ENCODE measurements at places on chromosomes 12 and 14.
A peak's percentile ranks its signal among the peaks of the same experiment; 100 is the strongest.

DNA sequence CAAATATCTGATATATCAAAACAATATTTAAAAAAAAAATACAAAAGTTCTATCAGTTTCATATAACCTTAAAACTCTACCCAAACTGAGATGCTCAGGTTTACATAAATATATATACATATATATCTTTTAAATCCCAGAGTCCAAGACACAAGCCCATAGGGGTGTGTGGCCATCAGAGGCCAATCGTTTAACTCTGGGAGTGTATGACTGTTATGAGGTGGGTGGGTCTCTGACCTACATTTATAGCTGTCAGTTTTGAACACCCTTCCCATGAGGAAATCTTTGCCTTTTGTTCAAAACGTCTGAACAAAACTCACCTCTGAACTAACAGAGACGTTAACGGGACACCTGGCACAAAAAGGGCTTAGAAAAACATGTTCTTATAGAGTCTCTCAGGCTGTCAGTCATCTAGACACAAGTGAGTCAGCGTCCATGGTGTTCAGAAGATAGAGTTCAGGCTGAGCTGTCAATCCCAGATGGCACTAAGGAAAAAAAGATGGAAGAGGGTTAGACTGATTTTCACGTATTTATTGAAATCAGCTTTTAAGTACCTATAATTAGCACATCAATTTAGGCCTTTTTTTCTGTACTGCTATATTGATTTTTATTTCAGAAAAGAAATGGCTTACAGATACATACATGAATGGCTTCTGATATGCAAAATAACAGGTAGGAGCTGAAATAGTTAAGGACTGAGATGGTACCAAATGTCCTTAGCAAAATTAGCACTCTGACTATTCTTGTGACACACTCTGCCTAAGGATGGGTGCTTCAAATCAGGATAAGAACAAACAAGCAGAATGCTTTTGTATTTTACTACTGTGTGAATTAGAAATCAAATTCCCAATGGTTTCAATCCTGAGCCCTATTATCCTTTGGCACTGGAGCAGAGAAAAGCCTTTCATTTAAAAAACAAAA lies 29.2 kb downstream of the HIGD1C start:
- DNase-seq = no peak

DNA sequence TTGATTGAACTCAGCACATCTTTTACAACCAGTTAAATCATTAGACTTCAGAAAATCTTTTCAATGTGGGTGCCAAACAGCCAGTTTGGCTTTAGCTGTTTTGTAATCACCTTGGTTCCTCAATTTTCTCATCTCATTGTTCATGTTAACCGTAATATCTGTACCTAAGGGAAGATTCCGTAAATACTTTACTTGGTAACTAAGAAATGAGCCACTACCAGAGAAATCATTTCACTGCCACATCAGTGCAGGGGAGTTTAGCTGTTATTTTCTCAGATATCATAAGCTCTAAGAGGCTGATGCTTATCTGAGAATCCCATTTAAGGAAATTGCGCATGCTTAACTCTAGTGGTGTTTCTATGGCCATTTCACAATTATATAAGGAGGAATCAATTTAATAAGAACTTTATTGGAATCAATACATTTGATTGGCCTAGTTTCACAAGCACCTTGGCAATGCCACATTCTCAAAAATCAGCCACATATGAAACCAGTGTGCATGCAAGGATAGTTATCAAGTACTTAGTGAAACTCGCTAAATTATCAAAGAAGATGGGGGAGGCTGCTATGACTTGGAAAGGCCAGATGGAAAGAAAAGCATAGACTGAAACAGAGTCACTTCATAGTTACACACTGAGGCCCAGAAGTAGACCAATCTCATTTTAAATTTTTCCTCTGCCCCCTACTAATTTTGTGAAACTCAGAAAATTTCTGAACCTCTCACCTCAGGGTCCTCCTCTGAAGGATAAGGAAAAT lies 28.1 kb upstream of the IL22 start:
- DNase-seq = no peak

- DNase-seq = no peak
Measured at GRCh38 chr12:105322070-105322469, 8.4 kb upstream of the C12orf75 start.

- DNase-seq = no peak
Measured at GRCh38 chr14:27386391-27386790, 788.6 kb upstream of the NOVA1 start.

GRCh38 chr12:45893240-45893639 lies 97.1 kb downstream of the SCAF11 start:
- no peak for DNase-seq

DNA sequence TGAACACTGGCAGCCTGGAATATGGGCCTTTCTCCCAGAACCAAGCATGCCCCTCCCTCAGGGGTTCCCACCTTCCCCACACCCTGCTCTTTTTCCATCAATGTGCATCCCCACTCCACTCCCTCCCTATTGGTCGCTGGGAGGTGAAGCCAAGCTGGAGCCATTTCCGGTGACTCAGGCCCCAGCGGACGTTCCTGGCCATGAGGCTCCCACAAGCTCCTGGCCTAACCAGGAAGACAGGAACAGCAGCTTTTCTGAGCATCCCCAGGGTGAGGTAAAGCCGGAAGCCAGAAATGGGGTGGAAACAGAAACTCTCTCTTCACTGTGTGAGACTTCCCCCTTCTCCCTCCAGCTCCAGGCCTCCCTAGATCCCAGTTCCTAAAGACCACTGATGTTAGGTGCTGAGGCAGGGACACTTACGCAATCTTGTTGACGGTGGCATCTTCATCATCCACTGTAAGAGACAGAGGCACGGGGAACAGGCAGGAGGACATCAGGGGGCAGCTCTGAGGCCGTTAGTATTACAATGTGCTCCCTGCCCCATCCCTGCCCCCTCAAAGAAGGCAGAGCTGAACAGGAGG lies 5.1 kb downstream of the LMBR1L start:
- no peak for DNase-seq

GRCh38 chr12:38056701-38057689 lies 259.6 kb upstream of the ALG10B start:
- no peak for DNase-seq

- DNase-seq = no peak
Measured at GRCh38 chr14:39946807-39947206, 514.6 kb upstream of the FBXO33 start.

- peak; percentile 33 for DNase-seq
Measured at GRCh38 chr12:57340104-57340503, 89.1 kb upstream of the STAC3 start.

Measured in ascending aorta (tissue), 2 donors.